ENCODE measurements at places on chromosomes 11 and 22.
A peak's percentile ranks its signal among the peaks of the same experiment; 100 is the strongest.

DNA sequence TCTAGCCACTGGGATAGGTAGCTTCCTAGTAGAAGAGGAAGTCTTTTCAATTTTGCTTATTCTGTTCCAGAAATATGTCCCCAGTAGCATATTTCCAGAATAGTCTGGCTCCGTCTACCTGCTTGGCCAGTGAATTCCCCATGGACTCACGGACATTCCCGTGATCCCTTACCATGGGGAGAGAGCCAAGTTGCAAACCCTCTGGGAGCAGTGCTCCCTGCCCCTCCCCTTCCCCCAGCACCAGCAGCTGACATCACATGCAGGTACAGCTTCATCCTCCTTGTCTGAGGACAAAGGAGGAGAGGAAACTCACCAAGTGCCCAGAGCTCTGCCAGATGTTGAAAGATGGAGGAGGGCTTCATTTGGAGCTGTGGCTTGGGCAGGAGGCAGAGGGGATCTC is 61.2 kb downstream of the GRAMD1B start:
- no peak for DNase-seq

DNA sequence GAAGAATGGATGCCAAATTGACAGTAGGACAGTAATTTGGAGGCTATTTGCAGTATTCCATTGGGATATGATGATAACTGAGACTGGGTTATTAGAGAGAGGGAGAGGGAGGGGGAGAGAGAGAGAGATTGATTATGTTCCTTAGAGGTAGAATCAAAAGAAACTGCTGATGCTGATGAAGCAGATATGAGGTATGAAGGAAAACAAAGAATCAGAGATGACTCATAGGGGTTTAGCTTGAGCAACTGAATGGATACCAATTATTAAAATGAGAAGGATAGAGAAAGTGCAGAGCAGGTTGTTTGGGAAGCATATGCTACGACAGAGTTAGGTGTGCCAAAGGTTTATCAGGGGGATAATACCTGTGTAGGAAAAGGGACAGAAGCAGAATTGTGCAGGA is 12.8 kb upstream of the NUCB2 start:
- DNase-seq, result no peak

GRCh38 chr11:79262221-79262620 is 178.6 kb downstream of the TENM4 start:
- DNase-seq, result no peak

DNA sequence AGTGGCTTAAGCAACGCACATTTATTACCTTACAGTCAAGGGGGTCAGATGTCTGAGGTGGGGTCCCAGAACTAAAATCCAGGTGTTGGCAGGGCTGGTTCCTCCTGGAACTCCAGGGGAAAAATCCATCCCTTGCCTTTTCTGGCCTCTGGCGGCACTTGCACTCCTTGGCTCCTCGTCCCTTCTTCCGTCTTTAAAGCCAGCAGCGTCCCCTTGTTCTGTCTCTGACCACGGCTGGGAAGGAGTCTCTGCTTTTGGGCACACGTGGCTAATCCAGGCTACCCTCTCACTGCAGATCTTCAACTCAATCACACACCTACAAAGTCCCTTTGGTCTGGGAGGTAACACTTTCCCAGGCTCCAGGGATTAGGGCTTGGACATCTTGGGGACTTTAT is 73.5 kb upstream of the WNT7B start:
- DNase-seq, result no peak

DNA sequence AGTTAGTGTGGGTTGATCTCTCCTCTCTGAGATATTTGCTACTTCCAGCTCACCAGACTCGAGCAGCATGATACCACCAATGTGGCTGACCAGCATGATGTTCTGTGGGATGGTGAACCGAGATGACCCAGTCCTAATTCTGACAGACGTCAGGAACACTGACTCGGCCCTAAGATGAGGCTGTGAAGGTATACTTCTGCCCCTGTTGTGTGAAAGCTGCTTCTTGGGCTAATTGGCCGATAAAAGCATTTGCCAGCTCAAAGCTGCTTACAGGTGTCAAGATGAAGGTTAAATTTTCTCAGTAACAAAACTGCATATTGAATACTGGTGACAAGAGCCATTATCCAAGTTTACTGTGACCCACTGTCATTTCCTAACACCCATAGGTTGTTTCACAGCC is 151.4 kb downstream of the BRD1 start:
- no peak for DNase-seq

DNA sequence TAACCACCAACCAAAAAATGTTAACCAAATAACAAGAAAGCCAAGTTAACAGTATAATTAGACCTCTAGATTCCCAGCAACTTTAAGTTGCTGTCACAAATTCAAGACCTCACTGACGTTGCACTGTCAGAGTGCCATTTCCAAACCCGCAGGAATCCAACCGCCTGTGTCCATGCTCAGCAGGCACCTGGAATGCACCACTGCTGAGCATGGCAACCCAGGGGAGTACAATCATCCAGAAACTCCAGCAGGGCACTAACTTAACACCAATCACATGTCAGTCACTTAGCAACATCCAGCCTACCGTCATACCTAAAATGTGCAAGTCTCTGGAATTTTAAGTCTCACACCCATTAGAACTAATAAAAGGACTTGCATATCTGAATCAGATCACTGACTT is 48.8 kb downstream of the SMCO4 start:
- DNase-seq, result no peak

- DNase-seq, result no peak
Measured at GRCh38 chr22:37777122-37777687, 30.5 kb upstream of the GCAT start.

GRCh38 chr11:114880442-114880841 is 202.1 kb downstream of the NXPE2 start:
- DNase-seq, result no peak

DNA sequence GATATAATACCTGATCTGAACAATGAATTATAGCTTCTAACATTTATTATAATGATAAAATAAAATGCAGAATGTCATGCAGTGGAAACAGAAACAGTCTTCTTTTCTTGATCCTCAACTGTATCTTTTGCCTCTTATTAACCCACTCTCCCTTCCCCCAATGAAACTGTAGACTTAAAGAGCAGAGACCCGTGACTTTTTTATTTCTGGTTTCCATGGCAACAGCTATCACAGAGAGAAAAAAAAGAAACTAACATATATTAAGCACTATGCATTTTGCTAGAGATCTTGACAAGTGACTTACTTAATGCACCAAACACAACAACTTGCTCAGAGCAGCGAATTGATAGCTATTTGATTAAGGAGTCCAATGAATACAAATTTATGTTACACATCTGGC is 69.3 kb downstream of the RAB38 start:
- DNase-seq, result no peak

DNA sequence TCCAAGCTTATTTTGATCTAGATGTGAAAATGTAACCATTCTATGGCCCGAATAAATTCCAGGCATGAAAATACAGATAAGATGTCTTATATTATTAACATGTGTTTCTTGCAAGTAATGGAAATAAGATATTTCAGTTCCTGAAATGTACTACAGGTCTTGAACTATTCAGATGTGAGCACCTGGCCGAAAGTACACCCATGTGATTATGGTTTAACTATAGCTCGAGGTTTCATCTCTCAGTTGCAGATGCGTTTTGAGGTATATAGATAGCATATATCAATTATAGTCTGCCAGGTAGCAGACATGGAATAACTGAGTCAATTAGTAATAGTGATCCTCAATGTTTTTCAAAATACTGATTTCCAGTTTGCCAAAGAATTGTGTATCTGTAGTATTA is 68.3 kb downstream of the DDIAS start:
- DNase-seq, result no peak

- DNase-seq, result no peak
Measured at GRCh38 chr11:97973352-97973857, 1047.3 kb upstream of the CNTN5 start.

GRCh38 chr11:111537336-111537860 is 3.1 kb upstream of the LAYN start:
- DNase-seq, result no peak

DNA sequence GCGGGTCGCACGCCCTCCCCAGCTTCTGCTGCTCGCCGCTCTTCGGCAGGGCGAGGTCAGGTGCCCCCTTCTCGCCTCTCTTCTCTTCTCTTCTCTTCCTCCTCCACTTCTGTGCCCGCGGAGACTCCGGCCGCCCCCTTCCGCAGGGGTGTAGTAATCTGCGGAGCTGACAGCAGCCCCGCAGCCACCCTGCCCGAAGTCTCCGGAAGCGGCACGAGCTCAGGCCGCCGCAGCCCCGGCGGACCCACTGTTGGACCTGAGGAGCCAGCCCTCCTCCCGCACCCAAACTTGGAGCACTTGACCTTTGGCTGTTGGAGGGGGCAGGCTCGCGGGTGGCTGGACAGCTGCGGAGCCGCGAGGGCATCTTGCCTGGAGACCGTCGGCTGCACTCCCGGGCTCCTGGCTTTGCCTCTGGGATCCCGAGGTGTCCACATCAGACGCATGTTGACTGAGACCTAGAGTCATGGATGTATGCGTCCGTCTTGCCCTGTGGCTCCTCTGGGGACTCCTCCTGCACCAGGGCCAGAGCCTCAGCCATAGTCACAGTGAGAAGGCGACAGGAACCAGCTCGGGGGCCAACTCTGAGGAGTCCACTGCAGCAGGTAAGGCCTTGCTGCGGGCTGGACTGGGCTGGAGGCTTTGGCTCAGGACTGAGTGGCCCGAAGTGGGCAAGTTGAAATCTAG is 486 bp downstream of the STIM1 start:
- peak; percentile 54 for DNase-seq

- no peak for DNase-seq
Measured at GRCh38 chr11:104127828-104128227, 36.1 kb downstream of the PDGFD start.

DNA sequence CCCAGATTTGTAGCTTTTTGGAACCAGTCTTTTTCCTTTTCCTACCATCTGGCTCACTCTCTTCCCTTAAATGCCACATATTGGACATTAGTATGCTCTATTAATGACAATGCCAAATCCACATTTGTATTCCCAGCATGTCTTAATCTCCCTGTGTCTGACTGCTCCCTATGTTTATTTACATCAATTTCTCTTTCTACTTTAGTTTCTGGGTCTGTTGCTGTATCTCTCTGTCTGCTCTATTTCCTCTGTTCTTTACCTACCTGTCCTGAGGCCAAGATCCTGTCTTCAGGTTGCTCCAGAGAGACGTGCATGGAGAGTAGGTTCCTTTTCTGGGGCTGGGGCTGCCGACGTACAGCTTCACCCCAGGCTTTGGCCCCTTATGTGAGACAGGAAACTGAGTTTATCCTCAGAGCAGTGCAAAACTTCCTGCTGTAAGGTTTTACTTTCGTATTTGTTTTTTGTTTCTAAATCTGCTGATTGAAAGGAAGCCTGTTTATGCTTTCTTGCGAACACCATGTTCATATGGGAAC is 25.6 kb downstream of the OR2AG2 start:
- peak; percentile 42 for DNase-seq

- no peak for DNase-seq
Measured at GRCh38 chr11:6405052-6405667, 13.7 kb downstream of the APBB1 start.

DNA sequence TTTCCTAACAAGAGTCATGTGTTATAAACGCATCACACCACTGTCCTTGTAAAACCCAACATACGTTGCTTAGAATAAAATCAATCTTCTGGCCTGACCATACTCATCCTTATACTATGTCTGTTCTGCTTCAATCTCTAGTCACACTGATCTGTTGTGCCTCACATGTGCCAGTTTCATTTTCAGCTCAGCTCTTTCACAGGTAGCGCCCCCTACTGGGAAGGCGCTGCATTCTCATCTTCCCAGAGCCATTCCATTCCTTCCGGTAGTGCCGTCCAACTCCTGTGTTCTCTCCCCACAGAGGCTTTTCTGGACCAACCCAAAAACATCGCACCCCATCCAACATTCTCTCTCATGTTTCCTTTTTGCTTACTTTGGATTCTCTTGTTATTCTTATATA is 22.2 kb downstream of the CASP5 start:
- peak; percentile 57 for DNase-seq

DNA sequence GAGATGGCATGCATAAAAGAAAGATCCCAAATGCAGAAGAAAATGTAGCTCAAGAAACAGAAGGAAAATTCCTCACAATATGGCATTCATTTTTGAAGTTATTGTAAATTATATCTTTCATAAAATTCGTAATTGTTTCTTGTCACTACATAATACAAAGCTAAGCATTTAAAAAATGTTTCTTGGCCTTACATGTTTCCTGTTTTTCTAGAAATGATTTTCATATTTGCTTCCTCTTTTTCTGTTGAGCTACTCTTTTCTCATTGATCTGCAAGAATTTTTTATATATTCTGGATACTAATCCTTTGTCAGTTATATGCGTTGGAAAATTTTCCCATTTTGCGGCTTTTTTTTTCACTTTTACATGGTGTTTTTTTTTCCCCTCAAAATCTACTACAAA is 48.0 kb downstream of the ENTHD1 start:
- DNase-seq, result no peak

DNA sequence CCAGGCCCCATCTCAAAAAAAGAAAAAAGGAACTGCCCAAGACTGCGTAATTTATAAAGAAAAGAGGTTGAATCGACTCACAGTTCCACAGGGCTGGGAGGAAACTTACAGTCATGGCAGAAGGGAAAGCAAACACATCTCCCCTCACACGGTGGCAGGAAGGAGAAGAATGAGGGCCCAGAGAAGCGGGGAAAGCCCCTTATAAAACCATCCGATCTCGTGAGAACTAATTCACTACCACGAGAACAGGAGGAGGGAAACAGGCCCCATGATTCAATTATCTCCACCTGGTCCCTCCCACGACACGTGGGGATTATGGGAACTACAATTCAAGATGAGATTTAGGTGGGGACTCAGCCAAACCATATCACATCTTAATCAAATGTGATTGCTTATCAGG is 82.2 kb downstream of the BUD13 start:
- no peak for DNase-seq
